ENCODE measurements at places on chromosomes 3 and 15.

DNA sequence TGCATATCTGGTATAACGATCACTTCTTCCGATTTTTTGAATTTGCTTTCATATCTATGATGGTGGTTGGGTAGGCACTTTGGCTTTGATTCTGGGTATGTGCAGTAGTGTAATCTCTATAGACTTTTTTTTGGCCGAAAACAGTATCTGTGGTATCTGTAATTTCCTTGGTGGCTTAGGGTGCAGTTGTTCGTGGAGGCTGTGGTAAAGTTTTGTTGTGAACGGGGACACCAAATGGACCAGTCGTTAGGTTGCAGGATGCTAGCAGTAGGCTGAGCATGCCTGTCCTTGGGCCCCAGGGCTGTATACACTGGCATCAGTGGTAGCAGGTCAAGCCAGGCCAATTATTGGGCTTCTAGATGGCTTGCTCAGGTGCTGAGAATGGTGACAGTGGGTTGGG is 55.2 kb downstream of the CCDC66 start:
- no peak for DNase-seq

GRCh38 chr3:57575966-57576626 is 20.0 kb downstream of the PDE12 start:
- DNase-seq: no peak

GRCh38 chr3:46281551-46281950 is 39.3 kb downstream of the CCR3 start:
- DNase-seq: no peak

DNA sequence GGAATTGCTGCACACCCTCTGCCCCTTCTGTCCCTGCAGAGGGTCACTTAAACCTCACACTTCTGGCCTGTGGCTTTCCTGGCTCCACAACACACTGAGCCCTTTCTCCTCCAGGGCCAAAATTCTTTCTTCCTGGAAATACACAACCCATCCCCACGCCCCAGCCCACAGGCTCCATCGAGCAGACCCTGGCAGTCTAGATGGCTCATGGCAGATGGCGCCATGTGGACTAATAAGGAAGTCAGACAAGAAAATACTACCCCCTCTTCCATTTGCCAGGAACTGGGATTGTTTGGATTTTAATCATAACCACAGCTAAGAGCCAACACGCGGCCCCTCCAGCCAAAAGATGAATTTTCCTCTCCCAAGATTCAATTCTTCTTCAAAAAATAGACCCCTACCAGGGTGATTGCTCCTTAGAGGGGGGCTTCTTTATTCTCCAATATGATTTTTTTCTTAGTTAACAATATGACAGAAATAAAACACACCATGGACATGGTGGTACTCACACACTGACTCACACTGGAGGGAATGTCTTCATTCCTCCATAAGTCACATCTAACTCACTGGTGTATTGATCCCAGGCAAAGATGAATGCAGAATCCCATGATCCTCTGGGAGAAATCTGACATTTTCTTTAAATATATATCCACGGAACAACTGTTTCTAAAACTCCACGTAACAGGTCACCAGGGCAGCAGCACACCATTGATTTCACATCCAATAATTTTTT is 111.5 kb downstream of the NTRK3 start:
- DNase-seq: peak; percentile 42

- peak; percentile 55 for DNase-seq
Observed at GRCh38 chr3:54146506-54147239, 24.3 kb downstream of the CACNA2D3 start.

GRCh38 chr3:159629329-159630084 is 359.1 kb upstream of the IL12A start:
- DNase-seq: no peak

GRCh38 chr15:69861331-69862171 is 236.2 kb downstream of the TLE3 start:
- DNase-seq: no peak

- DNase-seq: peak; percentile 49
Observed at GRCh38 chr15:33860754-33861153, 107.5 kb upstream of the CHRM5 start.

DNA sequence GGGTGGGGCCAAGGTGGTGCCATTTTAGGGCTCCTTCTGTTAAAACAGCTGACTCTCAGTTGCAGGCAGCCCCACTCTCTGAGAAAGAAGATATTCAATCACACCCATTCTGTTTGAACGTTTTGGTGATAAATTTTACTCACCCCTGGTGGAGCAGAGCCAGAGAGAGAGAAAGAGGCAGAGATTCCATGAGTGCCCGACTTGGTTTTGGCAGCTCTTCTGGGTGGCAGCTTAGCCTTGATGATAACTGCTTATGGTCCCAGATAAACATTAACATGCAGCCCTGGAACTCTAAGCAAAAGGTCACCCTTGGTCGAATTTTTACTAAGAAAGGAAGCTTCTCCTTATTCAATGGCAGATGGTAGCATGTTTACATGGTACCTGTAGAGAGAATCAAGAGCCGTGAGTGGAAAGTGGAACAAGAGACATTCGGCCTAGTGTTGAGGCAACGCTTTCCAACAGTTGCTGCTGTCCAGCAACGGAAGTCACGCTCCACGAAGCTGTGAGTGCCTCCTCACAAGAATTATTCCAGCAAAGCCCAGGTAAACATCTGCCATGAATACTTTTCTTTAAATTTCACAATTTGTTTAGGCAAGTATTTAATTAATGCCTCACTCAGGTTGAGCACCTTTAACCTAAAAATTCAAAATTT is 530.6 kb upstream of the ROBO2 start:
- DNase-seq: no peak

- peak; percentile 85 for DNase-seq
Observed at GRCh38 chr3:192875971-192876565, 41.6 kb downstream of the MB21D2 start.

- DNase-seq: no peak
Observed at GRCh38 chr3:42507761-42508335, 5.4 kb downstream of the VIPR1 start.

DNA sequence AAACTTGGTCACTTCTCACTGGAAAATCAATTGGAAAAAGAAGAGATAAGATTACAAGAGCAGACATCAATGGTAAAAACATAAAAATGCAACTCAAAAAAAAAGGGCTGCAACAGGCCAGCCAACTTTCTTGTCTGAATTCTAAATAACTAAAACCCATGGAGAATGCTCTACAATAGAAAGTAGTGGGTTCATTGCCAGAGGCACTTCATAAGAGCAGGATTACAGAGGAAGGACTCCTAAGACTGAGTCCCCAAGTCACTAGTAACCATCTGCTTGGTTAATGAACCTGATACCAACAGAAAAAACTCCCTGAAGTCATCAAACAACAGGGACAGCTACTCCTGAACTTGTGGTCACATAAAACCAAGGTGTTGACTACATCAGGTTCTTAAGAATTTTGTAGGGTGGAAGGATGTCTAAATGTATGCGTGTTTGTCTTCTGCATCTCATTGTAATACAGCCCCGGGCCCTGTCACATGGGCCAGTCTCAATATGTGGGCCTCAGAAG is 148.6 kb downstream of the IMPG2 start:
- no peak for DNase-seq

DNA sequence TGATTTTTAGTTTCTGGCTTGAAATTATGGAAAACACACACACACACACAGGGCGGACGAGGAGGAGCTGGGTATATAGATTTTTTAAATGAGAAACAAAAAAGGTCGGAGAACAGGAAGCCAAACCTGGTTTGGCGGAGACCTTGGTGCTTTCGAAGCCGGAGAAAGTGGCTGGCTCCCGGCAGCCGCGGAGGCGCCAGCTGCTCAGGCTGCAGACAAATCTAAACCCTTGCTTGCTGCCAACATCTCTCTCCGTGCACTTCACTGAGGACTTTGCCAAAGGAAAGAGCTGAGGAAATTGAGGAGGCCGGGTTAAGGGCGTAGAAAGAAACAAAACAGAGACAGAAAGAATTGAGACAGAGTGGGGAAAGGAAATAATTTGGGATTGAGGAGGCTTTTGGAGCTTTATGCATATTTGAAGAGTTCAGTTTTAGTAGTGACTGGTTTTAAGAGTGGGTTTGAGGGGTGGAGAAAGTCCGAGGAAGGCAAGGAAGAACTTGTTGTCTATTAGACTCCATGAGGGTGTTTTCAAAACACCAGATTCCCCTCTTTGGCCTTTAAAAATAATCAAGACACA is 2.2 kb downstream of the ZIC1 start:
- DNase-seq: peak; percentile 66

- no peak for DNase-seq
Observed at GRCh38 chr3:161295325-161295724, 74.2 kb downstream of the NMD3 start.

- DNase-seq: no peak
Observed at GRCh38 chr15:100951965-100952364, 32.8 kb downstream of the LRRK1 start.

DNA sequence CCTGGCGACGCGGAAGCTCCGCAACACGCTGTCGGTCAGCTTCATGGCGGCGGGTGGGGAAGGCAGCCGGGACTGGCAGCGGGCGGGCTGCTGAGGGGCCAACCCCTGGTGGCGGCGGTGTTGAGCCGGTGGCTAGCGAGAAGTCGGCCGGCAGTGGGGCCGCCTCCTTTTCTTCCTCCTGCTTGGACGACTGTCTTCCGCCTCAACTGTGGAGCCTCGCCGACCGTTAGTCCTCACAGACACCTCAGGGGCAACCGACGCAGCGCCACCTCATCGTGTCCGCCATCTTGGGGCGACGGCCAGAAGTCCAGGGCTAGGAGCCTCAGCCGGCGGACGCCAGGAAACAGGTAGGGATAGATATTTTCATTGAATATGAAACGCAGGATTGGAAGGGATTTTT is 875.1 kb downstream of the NSUN3 start:
- no peak for DNase-seq

DNA sequence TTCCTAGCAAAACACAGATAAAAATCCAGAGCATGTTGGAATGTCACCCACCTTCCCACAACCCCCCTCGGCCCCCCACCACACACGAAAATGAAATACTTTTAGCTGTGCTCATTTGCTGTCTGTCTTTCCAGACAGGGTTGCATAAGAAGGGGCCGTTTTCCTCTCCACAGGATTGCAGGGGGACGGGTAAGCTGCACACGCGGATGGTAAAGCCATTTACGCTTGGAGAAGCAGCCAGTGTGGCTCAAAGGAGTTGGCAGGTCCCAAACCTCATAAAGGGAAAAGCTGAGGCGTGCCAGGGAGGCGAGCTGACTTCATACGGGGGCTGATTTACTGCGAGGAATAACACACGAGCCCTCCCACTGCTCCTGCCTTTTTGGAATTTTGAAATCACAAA is 47.4 kb upstream of the ITGA11 start:
- peak; percentile 84 for DNase-seq

GRCh38 chr15:92059036-92059970 is 205.8 kb downstream of the SLCO3A1 start:
- no peak for DNase-seq

GRCh38 chr15:55721554-55722185 is 21.3 kb downstream of the PRTG start:
- DNase-seq: no peak

- no peak for DNase-seq
Observed at GRCh38 chr15:72195101-72195511, 2.5 kb downstream of the GRAMD2A start.

GRCh38 chr15:56929933-56930332 is 11.5 kb downstream of the TCF12 start:
- no peak for DNase-seq

DNA sequence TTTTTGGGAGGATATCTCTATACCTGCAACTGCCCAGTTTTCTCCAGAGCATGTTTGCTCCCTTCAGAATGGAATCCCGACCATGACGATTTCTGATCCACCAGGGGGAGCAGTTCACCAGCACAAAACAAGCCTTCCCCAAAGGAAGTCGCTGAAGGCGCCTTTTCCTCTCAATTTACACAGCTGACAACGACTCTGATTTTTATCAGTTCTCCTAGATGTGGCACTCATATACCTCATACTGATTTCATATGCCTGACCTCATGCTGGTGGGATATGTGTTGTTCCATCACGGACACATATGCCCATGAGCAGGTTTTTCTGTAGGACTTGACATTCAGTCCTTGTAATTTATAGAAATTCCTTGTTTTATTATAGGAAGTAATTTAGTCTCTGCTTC is 1028.2 kb downstream of the MCTP2 start:
- peak; percentile 59 for DNase-seq

- DNase-seq: no peak
Observed at GRCh38 chr3:73508330-73508954, 116.3 kb downstream of the PDZRN3 start.

- no peak for DNase-seq
Observed at GRCh38 chr3:148847351-148847750, 17.7 kb upstream of the CPA3 start.

- DNase-seq: no peak
Observed at GRCh38 chr3:175233957-175234940, 375.1 kb downstream of the NAALADL2 start.

DNA sequence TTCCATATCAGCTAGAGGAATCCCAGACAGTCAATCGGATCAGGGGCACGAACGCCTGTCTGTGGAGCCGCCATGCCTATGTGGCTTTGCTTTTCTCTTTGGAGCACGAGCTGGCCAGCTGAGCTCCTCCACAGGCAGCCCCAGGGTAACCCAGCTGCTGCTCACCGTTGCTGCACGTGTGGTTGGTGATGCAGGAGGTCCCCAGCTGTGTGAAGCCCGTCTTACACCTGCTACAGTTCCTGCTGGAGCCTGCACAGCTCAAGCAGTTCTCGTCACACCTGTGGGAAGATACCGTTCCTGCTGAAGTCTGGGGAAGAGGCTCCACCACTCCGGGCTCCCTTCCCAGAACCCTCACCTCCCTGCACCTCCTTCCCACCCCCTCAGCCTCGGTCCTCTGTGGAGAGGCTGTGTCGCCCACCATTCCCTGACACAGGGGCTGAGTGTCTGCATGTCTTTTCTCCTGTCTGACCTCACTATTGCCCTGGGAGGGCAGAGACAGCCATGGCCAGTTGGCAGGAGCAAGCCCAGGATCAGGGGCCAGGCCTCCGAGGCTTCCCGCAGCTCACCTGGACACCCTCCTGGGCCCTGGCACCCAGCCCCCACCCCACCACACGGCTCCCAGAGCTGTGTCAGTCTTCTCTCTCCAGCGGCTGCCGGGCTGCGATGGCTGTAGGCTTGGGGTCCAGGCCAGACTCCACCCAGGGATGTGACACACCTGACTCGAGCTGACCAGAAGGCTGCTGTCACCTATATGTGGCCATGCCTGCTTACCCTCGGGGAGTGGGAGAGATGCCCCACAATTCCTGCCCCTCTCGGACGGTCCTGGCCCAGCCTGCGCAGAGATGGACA is 12.2 kb upstream of the SNRPA1 start:
- no peak for DNase-seq

GRCh38 chr3:22450786-22451400 is 699.9 kb upstream of the ZNF385D start:
- no peak for DNase-seq

GRCh38 chr15:50009634-50010033 is 109.4 kb downstream of the ATP8B4 start:
- no peak for DNase-seq

DNA sequence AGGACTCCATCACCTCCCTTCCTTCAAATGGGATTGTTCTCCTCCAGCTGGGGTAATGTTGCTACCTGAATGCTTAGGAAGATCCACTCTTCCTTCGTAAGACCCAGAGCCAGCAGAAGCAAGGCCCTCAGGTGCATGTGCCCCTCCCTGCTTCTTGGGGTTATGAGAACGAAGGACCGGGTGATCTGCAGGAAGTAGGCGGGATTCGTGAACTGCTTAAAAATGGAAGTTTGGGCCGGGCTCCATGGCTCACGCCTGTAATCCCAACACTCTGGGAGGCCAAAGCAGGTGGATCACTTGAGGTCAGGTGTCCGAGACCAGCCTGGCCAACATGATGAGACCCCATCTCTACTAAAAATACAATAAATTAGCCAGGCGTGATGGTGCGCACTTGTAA is 8.0 kb downstream of the TLR9 start:
- DNase-seq: no peak
